ENCODE measurements at places on chromosomes 5 and 9.

DNA sequence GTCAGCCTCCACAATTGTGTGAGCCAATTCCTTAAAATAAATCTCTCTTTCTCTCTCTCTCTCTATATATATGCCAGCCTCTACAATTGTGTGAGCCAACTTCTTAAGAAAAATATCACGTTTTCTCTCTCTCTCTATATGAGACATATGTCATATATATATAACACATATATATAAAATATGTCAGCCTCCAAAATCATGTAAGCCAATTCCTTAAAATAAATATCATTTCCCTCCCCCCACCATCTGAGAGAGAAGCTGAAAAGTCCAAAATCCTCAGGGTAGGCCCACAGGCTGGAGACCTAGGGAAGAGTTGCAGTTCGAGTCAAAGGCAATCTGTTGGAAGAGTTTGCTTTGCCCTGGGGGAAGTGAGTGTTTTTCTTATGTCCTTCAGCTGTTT is 158.1 kb upstream of the RPS23 start:
- no peak for DNase-seq

GRCh38 chr9:37284636-37285035 is 137.9 kb upstream of the GRHPR start:
- DNase-seq = no peak

DNA sequence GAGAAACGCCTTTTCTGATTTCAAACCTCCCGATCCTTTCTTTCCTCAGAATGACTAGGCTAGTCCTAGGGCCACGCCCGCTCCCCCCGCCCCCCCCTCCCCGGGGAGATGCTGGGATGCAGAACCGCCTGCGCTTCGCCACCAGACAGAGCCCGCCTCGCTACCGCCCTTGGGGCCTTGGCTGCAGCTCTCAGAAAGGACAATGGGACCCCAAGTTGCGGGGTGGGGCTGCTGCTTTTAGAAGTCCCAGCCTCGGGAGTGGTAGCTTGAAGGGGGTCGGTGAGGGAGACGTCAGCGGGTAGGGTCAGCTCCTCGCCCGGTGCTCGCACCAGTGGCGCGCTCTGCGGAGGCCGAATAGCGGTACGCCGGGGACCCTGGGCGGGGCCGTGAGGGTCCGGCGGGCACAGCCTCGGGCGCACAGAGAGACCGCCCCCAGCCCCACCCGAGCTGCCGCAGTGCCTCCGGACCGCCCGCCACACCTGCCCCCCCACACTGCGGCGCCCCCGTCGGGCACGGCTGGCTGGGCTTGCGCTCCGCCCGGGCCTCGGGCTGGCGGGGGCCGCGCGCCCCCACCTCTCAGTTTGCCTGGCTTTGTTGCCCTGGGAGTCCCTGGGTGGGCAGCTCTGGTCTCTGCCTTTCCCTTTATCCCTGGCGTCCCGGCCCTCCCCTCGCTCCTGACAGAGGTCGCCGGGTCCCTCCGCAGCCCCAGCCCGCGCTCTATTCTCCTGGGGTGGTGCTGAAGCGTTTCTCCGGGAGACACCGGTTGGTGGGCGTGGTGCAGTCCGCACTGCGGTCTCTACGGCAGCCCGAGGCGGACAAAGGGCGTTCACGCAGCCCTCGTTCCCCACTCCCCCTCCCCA is 1.2 kb downstream of the MAP1B start:
- no peak for DNase-seq

GRCh38 chr5:40678026-40678425 is 1.7 kb upstream of the PTGER4 start:
- no peak for DNase-seq

GRCh38 chr5:54257366-54258118 is 52.8 kb downstream of the ARL15 start:
- no peak for DNase-seq

- DNase-seq = peak; percentile 25
Observed at GRCh38 chr5:52864371-52864770, 76.7 kb downstream of the ITGA1 start.

GRCh38 chr5:37737326-37738056 is 102.3 kb downstream of the GDNF start:
- DNase-seq = no peak

DNA sequence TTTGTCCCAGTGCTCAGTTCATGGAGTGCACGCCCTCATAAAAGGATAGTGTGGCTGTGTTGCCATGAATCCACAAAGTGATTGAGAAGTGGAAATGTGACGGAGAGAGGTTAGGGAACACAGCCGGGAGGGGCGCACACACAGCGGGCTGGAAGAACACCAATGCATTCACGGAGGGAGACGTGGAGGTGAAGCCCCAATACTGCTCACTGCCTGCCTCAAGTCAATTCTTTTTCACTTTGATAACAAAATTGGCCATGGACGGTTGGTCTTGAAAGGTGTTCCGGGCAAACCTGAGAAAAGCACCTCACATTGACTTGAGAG is 424.1 kb downstream of the MED10 start:
- no peak for DNase-seq

DNA sequence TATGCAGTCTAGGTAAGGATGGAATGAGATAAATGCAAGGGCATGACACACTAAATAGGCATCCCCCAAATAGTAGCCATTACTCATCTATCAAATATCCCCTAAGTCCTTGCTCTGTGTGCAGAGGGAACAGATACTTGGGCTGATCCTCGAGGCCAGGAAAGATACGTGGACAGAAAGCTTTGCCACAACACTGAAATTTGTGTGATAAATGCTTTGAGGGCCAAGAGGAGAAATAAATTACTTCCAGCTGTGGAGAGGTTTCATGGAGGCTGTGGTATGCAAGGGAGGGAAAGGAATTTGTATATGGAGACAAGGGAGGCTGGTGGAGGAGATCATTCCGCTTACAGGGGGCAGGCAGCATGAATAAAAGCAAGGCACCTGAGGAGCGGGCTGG is 18.5 kb downstream of the ATOX1 start:
- peak; percentile 56 for DNase-seq

DNA sequence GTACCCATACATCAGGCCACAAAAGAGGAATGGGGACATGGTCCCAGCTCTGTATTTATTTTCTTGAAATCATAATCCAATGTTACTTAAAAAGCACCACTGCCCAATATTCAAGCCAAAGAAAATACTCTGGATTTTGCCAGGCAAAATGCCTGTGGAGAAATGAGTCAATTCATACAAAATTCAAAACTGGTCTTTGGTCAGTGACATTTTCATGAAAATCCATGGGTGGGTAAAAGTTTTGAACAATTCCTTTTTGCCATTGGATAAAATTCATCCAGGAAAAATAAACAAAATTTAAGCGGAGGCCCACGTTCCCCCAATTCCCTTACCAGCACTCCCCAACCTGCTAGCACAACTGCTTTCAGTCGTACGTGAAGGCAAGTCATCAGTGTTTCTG is 186.2 kb downstream of the GLIS3 start:
- no peak for DNase-seq

DNA sequence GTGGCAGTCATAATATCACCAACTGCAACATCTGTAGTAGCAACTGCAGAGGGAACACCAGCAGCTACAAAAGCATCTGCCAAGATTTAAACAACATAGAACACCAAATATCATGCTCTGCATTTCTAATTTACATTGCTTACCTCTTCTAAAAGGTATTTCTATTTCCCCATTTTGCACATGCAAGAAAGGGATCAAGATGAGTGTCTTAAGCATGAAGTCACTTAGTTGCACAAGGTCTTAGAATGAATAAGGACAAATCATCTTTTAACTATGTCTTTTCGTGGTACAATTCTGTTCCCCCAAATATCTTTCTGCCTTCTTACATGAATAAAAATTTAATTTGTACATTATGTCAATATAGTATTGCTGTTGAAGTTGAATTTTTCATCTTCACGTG is 1746.4 kb downstream of the EFNA5 start:
- no peak for DNase-seq

- no peak for DNase-seq
Observed at GRCh38 chr9:88829276-88829675, 162.0 kb upstream of the S1PR3 start.
